Activated T-helper 17 cell treated with anti-CD3 and anti-CD28 coated beads, Interleukin-2, amount 50 U/mL, for 72 hours (primary cell): ENCODE measurements at places on chromosomes 16 and 17. TPM values are rescaled to one million over a fixed set of nuclear protein-coding genes. Genes with fewer than 3 reads are reported as not detected.

GRCh38 chr17:51018541-51018940, 102.1 kb downstream of the SPAG9 start:
- ATAC-seq = no peak

Gene KRTAP4-9
- total RNA-seq = not detected

Gene MAF
- 375 TPM for total RNA-seq

DNA sequence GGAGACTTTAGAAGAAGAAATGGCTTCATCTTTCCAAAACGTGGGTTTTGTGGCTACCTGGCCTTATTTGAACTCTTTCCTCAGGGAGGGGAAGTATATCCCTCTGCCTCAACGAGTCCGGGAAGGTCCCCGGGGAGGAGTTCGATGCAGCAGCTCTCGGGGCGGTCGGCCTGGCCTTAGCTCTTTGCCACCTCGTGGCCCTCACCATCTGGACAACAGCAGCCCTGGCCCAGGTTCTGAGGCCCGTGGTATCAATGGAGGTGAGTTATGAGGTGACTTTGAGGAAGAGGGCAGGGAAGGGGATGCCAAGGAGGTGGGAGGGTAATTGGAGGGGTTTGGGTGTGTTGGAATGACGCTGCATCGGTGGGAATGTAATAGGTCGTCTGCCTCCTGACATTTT, 7.7 kb downstream of the ATXN2L start:
- no peak for ATAC-seq

DNA sequence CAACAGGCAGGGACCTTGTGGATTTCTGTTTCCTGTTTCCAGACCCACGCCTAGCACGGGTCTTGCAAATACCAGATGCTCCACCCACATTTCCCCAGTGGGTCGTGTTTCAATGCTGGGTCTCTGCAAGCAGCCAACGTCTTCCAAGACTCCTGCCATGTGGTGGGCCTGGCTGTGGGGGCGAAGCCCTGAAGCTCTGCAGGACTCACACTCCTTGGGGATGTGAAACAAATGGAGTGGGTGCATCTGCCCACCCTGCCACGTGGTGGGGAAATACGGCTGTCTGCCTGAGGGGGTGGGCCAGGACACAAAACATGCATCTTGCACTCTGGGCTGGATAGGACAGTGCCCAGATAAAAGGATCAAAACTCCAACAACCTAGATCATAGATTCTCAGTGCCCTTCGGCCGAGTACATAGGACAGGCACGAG, 32.6 kb downstream of the FA2H start:
- no peak for ATAC-seq

Gene TEN1
- 15.3 TPM for total RNA-seq

DNA sequence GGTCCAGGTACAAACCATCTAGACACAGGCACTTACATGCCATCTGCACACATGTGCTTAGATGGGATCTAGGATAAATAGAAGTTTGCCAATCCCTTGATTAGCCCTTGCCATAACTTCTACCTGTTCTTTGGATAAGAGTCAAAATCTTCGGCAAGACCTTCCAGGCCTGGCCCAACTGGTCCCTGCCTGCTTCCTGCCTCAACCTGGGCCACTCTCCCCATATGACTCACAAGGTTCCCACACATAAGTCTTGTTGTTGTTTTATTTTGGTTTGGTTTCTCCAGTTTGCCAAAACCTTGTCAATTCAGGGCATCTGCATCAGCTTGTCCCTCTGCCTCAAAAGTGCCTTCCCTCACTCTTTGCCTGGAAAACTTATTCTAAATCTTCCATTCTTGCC, 95.3 kb upstream of the XYLT1 start:
- ATAC-seq = no peak

GRCh38 chr17:72545766-72546165, 424.9 kb downstream of the SOX9 start:
- ATAC-seq = no peak

Gene TBX21
- 30.5 TPM for total RNA-seq

DNA sequence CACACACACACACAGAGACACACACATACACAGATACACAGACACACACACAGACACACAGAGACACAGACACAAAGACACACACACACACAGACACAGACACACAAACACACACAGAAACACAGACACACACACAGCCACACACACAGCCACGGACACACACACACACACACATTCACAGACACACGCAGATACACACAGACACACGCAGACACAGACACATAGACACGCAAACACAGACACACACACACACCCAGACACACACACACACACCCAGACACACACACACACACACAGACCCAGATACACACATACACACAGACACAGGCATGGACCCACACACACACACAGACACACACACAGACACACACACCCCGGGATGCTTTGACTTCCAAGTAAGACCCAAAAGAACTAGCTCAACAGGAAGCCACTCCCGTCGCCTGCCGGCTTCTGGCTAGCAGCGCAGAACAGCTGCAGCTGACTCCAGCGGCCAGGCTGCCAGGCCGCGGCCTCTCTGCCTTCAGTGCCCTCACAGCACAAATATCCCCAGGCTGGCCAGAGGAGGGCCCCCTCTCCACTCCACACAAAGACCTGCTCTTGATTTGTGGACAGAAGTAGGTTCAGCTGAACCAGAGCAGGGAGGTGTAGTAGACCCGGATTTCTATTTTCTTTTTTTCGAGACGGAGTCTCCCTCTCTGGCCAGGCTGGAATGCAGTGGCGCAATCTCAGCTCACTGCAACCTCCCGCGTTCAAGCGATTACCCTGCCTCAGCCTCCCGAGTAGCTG, 6.0 kb upstream of the CHRNE start:
- ATAC-seq = peak; percentile 98

- ATAC-seq = no peak
Measured at GRCh38 chr16:79809376-79809775, 208.8 kb upstream of the MAF start.
